GM18507 (cell line): ENCODE measurements at places on chromosomes 5 and 9.
A peak's percentile ranks its signal among the peaks of the same experiment; 100 is the strongest.

DNA sequence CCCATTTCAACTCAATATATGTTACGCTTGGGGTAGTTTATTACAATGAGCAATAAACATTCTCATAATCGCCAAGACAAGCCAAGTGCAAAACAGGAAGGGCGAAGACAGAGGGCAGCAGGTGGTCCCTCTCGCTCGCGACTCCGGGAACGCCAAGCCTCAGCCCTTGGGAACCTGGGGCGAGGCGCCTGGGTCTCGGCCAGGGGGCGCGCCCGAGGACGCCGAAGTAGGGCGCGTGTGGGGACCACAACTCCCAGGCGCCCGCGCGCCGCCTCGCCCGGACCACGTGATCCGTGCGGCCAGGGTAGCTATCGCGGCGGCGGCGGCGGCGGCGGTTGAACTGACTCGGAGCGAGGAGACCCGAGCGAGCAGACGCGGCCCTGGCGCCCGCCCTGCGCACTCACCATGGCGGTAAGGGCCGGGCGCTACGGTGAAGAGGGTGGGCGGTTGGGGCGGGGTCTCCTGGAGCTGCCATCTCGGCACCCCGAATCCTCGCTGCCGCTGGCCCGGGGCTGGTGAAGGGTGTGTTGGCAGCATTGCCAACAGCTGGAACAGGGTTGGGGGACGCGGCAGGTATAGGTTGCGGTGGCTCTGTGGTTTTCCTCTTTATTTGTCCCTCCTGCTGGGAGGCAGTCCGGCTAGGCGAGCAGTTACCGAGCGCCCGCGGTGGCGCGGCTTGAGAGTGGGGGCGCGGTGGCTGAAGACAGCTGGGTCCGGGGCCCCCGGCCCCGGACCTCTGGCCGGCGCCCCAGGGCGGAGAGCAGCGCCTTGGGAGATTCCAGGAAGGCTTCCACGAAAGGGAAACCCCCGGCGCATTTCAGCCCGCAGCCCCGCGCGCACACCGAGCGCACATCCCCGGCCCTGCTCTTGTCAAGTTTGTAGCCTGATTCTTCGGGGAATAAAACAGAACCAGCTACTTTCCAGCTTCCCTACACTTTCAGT lies at the start of gene SLC31A2:
Gene SLC31A2 (plus strand): TSS at position 338 of the 942 bp plus-strand sequence. CDS start 68 bp downstream, at position 406.
- DNase-seq, result peak; percentile 86

DNA sequence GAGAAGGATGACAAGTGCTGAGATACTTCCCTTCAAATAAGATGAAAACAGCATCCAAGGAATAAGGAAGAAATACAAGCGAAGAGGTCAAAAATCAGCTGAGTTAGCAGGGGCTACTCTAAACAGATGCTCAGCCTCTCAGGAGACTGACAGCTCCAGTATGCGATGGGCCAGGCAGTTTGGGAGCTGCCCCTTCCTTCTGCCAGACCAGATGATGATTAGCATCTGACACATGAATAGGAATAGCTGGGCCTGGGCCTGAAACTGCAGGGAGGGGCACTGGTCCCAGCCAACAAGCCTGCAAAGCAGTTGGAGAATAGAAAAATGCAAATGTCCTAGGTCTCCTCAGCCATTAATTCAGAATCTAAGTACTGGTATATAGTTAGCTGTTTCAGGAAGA lies 13.1 kb upstream of the MAP3K1 start:
- DNase-seq, result no peak

GRCh38 chr9:25224309-25224708 lies 453.9 kb downstream of the TUSC1 start:
- DNase-seq, result no peak

DNA sequence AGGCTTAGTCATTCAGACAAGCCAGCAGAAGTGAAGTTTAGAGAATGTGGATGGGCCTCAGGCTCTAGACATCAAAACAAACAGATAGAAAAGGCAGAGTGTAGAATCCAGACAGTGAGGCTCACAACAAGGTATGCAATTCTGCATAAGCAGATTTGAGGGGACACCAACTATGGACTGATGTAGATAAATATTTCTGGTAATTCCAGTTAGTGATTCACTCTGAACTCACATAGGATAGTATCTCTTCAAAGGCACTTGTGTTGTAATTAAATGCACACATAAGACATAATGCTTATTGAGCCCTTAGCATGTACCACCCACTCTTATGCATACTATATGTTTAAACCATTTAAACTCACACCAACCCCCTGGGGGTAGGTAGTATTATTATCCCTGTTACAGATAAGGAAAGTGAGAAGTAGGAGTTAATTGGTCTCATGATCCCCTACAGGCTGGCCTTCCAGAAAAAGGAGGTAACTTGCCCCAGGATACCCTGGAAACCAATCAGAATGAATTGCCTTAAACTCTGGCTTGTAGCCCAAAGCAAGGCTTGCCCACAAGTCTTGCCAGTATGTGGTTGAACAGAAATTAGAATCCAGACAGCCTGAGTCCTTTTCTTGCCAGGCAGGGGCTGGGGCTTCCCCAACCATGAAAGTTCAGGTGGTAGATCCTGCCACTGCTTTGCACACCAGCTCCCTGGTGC lies 39.5 kb upstream of the HSPB3 start:
- DNase-seq, result no peak

DNA sequence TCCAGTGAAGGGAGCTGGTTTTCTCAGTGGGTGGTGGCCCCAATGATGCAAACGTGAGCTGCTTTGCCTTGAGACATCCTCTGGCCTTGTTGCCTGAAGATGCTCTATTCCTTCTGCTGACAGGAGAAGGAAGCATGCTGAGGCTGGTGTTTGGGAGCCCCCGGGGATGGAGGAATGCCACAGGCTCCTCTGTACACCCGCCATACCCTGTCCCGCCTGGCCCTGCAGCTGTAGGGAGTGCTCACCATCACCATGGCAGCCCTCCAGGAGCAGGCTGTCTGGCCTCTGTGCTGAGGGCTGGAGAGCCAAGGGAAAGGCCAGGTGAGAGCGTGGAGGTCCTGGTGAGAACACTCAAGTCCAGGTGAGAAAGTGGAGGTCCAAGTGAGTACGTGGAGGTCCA lies 134.4 kb downstream of the MRPL36 start:
- DNase-seq, result no peak

DNA sequence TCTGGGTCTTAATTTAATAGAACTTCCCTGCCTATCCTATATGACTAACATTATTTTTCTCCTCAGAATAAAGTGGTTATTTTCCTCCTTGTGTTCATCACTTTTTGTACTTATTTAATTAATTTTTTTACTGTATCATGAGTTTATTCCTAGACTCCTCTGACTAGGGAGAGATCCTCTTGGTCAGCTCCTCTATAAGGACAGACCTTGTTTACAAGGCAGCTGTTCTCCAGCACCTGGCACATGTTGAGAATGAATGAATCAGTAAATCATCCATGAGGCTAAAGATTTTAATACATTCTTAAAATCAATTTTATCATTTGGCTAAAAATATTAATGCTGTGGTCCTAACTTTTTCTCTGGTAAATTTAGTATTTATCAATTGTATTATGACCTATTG lies 139.8 kb downstream of the NUDT12 start:
- no peak for DNase-seq

- no peak for DNase-seq
Measured at GRCh38 chr5:22719842-22720241, 133.3 kb downstream of the CDH12 start.

DNA sequence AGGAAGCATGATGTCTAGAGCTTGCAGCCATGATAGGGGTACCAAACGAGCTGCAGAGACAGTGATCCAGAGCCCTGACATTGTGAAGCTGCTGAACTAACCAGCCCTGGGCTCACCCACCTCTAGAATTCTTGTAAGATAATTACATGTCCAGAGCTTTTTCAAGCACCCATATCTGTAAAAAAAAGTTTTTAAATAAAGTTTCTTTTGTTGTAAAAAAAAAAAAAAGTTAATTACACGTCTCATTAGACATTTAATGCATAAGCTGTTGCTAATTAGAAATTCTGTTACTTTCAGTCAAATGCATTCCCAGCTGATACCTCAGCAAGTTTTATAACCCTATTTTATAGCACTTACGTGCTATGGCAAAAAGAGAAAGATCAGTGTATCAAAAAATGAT lies 65.6 kb downstream of the C9orf85 start:
- no peak for DNase-seq

GRCh38 chr5:151541571-151541970 lies 49.6 kb downstream of the FAT2 start:
- no peak for DNase-seq

DNA sequence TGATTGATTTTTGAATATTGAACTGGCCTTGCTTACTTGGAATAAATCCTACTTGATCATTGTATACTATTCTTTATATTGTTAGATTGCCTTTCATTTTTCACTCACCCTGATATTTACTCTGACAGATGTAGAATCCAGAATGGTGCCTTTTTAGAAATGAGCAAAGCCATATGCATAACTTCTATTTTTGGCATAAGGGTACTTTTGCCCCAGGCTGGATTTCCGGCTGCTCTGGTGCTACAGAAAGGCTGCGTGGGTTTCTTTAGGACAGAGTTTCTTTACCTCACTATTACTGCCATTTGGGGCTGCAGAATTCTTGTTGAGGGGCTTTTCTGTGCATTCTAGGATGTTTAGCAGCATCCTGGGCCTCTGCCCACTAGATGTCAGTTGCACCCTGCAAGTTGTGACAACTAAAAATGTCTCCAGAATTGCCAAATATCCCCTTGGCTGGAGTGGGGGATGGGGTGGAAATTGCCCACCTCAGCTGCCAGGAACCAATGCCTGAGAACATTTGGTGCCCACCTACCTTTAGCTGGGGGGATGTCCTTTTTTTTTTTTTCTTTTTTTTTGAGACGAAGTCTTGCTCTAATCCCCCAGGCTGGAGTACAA lies 50.1 kb downstream of the SLC36A1 start:
- DNase-seq, result no peak

GRCh38 chr9:130054325-130054786 lies 650 bp downstream of the GPR107 start:
- DNase-seq, result no peak

DNA sequence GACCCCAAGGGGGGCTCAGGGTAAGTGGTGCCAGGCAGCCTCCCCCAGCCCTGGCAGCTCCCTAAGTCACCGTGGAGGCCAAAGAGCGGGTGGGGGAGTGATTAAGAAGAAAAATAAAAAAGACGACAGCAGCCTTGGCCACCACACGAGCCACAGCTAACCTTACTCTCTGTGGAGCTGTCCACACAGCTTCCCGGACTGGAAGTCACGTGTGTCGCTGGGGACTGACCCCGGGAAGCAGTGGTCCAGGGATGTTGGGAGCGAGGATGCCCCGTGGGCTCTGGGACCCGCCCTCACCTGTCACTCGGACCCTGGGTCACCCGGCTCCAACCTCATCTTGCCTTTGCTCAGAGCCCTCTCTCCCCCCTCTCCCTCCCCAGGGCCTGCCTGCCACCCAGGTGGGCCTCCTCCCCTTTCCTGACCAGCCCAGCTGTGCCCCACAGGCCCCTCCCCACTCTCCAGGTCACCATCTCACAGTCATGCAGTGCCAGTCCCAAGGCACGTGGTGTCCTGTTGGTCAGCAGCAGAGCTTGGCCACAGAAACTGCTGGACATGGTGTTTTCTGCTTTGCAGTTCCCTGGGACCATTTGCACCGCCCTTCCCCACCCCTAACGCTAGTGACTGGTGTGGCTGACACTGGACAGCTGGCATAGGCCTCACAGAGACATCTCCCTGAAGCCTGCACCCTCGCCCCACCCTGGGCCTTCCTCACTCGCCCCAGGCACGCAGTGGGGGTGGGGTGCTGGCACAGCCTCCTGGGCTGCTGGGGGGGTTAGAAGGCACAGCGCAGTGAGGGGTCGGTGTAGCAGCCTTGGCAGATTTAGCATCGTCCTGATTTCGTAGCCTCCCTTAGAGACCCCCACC lies 9.8 kb upstream of the EXOC3 start:
- no peak for DNase-seq

- DNase-seq, result no peak
Measured at GRCh38 chr5:145811834-145812625, 23.1 kb downstream of the PRELID2 start.

- DNase-seq, result no peak
Measured at GRCh38 chr5:72293495-72294055, 26.5 kb downstream of the MRPS27 start.

DNA sequence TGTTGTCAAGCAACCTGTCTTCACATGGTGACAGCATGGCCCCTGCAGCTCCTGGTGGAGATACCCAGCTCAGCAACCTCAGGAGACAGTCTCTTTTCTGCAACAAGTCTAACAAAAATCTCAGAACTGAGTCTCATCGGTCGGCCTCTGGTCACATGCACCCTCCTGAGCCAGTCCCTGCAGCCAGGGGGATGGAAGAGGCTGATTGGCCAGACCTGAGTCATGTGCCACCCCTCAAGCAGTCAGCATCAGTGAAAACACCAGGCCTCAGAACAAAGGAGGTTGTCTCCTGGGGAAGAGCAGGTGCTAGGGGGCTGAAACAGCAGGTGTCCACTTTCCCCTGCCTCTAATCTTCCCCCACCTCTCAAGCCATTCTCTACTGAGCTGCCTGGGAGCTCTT lies 54.4 kb downstream of the SMIM23 start:
- no peak for DNase-seq

GRCh38 chr5:32387211-32387610 lies 57.3 kb downstream of the ZFR start:
- DNase-seq, result no peak

DNA sequence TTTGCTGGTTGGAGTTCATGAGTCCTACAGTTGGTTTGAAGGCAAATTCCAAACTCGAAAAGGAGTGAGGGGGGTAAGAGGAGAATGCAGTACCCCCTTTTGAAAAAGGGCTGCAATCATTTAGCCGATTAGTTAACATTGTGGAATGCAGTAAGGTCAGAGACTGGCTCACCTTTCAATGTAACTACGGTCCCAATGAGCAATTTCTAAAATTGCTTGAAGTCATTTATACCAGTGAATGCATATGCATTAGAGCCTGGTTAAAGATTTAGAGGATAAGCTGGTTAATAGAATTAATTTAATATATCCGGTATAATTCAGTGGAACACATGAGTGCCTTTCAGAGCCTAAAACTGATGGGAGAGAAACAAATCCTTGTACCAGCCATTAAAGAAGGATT lies 172.6 kb upstream of the PAPPA start:
- DNase-seq, result no peak

- DNase-seq, result no peak
Measured at GRCh38 chr9:29637471-29638237, 2064.4 kb upstream of the C9orf72 start.

GRCh38 chr9:137127301-137128157 lies 11.4 kb upstream of the GRIN1 start:
- DNase-seq, result no peak

DNA sequence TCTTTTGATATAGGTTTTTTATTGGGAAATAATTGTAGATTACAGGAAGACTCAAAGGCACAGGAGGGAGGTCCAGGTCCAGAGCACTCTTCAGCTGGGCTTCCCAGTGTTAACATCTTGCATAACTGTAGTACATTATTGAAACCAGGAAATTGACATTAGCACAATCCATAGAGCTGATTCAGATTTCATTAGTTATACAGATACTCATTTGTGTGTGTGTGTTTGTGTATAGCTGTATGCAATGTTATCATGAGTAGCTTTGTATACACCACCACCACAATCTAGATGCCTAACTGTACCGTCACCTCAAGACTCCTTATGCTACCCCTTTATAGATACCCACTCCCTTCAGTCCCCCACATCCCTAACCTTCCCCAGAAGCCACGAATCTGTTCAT lies 47.9 kb downstream of the SLC36A1 start:
- no peak for DNase-seq
